Activated naive CD8-positive, alpha-beta T cell treated with anti-CD3 and anti-CD28 coated beads for 36 hours (primary cell): ENCODE measurements at places on chromosomes 12 and 14.

DNA sequence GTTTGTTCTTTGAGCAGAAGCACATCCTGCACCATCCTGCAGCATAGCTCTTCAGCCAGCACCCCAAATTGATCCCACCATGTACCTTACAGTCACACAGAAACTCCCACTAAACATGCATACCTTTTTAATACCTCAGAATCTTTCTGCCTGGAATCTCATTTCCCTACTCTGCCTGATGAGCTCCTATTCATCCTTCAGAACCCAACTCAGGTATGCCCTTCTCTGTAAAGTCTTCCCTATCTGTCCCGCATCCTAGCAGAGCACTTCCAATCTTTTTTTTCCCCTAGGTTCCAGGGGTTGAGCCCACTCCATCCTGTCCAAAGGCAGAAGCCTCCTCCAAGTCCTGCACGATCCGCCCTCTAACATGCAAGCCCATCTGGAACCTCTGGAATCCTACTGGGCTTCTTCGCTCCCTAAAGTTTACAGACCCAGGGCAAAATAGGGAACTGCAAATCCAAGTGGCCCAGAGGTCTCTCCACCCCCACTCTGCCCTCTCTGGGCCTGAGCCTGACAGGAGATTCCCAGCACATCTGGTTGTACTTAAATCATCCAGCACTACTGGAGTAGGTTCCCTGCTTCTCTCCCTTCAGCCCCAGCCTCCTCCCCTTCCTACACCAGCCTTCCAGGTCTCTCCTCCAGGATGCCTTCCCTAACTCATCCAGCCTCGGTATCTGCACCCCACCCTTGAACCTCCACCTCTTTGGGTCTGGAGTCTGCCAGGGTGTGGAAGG is 4.1 kb upstream of the FIGNL2 start:
- DNase-seq, result no peak

- DNase-seq, result no peak
These were observed 35.3 kb downstream of the GAS2L3 start for GRCh38 chr12:100608776-100609175.

- no peak for DNase-seq
These were observed 29.2 kb upstream of the CHST11 start for GRCh38 chr12:104427547-104427938.

DNA sequence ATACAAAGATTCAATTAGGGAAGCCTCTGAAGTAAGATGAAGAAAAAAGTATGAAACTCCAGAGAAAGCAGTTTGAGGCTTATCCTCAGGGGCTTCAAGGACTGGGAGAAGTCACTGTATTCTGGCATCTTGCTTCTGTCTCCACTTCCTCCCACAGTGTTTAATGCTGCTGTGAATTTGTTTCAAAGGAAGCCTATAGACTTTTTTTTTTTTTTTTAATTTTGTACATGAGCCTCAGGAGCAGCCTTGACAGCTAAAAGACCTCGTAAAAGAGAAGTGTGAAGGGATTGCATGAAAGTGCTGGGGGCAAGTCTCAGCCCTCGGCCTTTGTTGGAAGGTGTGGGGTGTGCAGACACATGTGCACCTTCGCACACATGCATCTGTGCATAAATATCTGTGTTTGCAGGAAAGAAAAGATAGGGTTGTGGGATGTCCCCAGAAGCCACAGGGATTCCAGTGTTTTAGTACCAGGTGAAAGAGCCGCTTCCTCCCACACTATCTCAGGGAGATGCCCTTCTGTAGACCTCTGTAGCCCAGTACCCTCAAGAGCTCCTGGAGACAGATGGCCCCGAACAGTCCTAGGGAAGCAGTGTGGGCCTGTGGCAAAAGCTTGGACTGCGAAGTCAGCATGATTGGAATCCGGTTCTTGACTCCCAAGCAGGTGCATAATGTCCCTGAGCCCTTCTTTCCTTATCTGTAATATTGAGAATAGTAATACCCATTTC is 193.5 kb upstream of the BCL2L14 start:
- DNase-seq, result no peak

GRCh38 chr14:24938593-24938992 is 111.4 kb downstream of the STXBP6 start:
- DNase-seq, result no peak

DNA sequence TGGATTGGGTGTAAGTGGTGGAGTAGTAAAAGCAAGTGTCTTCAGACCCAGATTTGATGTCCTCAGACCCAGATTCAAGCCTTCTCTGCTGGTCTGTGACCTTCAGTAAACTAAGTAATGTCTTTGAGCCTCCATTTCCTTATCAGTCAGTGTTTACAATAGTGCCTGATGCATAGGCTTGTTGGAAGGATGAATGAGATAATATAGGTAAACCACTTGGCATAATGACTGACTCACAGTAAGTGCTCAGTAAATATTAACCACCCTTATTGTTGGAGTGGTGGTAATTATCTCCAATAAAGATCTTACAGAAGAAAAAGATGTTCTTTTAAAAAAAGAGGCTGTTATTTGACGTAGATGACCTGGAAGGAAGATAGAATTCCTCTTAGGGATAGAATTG is 86.2 kb downstream of the IGF1 start:
- DNase-seq, result no peak

GRCh38 chr14:65352964-65353530 is 59.5 kb upstream of the FUT8 start:
- no peak for DNase-seq
